ENCODE measurements at places on chromosomes 4 and X. TPM values are rescaled to one million over a fixed set of nuclear protein-coding genes. Genes with fewer than 3 reads are reported as not detected.

Gene MAGED4B
- total RNA-seq = 0.85 TPM

Gene UGT2B15
- not detected for total RNA-seq

Gene ARX
- not detected for total RNA-seq

Gene CT47B1
- total RNA-seq = not detected

Gene TMSB15B
- 7.7 TPM for total RNA-seq

Gene PCDH19
- total RNA-seq = not detected

Gene DCAF8L2
- not detected for total RNA-seq

Gene VEGFC
- not detected for total RNA-seq
